Upper lobe of left lung (tissue), 6 donors: ENCODE measurements at places on chromosomes 11 and 22.

DNA sequence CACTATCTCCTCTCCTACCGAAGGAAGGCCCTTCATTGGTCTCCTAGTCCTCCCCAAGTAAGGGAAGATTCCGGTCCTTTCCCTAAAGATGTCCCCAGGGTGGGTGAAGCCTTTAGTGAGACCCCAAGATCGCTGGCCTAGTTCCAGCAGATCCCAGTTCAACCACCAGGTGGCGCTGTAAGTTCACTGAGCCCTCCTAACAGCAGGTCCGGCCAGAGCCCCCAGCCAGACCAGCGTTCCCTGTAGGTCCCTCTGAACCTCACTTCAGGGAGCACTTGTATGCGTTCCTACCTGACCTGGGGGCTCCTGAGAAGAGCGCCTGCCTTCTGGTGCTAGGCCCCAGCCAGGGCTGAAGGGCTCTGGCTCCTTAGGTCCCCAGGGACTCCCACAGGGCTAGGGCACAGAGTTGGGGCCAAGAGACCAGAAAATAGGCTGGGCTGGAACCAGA, 38.1 kb downstream of the LMO1 start:
- DNase-seq, result no peak

DNA sequence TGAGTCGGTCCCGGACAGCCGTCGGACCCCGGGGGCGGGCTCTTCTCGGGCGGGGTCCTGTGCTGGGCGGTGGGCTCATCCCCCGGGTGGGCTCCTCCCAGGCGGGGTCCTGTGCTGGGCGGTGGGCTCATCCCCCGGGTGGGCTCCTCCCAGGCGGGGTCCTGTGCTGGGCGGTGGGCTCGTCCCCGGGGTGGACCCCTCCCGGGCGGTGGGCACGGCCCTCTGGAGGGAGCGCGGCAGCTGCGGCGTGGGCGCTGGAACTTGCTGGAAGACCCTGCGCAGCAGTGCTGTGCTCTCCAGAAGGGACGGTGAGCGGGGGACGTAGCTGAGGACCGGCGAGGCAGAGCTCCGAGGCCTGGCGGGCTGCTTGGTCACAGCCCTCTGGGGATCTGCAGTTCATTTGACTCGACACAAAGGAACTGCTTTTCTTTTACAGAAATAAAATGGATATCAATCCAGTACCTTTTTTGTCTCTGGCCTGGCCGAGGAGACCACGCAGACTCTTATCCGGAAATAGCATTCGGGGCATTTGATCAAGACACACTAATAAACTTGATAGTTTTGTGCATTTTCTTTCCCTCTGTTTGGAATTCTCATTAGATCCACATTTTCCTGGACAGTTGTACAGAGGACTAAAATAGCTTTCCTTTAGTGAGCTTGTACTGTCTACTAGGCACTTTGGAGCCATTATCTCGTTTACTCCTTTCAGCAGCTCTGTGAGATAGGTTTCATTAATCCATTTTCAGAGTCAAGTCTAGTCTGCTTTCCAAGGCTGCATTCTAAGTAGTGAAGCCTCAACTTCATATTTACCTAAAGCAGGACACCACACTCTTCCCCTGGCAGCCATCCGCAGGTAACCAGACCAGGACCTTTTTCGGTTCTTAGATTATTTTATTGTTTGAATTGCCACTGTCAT, 812 bp downstream of the JAM3 start:
- DNase-seq, result no peak

DNA sequence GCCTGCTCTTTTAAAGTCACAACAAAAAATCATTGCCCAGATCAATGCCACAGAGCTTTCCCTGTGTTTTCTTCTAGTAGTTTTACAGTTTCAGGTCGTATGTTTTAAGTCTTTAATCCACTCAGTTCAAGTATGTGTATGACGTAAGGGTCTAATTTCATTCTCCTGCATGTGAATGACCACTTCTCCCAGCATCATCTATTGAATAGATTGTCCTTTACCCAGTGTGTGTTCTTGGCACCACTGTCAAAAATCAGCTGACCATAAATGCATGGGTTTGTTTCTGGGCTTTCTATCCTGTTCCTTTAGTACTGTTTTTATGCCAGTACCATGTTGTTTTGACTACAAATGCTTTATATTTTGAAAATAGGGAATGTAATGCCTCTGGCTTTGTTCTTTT, 28.1 kb downstream of the INTS4 start:
- no peak for DNase-seq

DNA sequence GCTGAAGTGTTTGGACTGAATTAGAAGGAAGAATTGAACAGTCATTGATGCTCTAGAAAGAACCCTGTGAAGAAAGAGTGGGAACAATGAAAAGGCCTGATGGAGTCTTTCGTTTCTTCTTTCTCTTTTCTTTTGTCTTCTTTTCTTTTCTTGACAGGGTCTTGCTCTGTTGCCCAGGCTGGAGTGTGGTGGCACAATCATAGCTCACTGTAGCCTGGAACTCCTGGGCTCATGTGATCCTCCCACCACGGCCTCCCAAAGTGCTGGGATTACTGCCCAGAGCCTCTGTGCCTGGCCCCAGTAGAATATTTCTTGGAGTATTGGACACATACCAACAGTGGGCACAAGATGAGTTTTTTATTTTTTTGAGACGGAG, 1.1 kb downstream of the FEN1 start:
- DNase-seq, result no peak

DNA sequence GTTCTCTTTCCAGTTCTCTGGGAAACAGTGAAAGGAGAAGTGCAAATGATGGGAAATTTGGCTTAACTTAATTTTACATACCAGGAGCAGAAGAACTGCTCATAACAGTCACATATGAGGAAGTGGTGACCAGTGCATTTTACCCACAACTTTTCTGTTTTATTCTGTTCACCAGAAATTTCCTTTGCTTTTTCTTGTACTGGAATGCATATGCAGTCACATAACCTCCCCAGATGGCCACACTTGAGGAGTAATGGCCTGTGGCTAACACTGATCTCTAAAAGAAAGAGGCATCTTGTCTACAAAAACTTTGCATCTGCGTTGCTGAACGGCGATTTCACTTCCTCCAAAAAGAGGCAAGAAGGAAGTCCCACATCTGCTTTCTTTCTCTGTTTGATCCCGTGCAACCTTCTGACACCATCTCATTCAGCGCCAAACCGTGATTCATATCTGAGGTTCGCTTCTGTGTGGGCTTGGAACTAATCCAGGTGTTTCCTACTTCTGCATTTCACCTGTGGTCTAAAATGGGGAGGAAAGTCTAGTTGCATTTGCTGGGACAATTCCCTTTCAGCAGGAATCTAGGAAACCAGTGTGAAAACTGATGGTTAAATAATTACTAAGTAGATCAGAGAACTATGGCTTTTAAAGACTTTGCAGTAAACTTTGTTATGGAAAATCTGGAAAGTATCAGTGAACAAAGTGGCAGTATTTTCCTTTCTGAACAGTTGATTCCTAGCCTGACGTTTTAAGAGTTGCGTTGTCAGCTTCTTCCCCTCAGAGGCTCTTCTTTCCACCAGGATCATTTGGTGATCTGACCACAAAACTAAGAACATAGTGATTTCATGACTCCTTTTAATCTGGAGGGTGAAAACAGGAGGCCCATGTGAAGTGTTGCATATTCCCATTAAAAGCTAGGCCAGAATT, 4.2 kb upstream of the MPEG1 start:
- no peak for DNase-seq

DNA sequence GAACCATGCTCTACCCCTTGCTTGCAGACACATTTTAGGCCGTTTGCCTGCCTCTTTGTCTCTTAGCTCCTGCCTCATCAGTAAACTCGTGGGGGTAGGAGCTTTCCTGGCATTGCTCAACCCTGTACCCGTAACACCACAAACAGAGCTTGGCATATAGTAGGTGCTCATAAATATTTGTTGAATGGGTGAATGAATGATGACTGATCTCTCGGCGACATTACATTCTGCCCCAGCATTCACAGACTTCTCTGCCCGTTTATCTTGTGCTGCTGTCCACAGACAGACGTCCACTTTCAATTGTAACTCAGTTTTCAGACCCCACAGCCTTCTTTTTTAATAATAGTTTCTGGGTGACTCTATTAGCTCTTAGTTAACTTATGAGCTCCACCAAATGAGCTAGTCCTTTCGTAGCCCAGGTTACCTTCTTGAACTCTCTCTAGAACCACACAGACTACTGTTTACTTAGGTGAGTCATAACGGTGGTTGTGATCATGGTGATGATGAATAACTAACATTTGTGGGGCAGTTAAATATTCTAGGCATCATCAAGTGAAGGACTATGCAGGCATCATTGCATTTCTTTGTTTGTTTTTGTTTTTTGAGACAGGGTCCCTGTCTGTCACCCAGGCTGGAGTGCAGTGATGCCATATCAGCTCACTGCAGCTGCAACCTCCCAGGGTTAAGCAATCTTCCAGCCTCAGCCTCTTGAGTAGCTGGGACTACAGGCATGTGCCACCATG, 188.4 kb downstream of the ADAMTS15 start:
- DNase-seq, result no peak

DNA sequence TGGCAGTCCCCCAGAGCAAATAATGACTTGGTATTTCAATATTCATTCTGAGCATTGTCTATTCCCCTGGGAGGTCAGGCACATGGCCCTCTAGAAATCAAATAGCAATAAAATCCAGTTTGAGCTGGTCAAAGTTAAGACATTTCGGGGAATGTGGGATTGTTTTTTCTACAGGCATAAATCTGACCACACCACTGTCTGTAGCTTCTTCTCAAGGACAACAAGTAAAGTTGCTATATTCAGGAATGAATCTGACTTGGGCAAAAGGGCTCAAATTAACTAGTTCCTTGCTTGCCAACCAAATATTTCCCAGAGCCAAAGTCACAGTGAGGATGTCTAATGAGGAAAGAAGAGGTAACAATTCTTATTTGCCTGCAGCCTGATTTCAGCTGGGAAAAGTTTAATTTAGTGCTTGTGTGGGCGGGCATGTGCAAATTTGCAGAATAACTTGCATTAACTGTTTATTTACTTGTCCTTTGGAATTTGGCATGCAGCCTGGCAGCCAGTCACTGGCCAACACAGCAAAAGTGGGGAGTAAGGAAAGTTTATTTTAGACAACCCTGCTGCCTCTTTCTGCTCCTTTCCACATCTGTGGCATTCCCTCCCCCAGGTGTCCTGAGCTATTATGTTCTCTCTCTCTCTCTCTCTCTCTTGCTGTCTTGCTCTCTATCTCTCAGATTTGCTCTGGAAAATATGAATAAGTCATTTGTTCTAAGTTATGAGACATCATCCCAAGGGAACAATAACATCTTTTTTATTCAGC, 51.2 kb upstream of the ARHGAP20 start:
- DNase-seq, result no peak

DNA sequence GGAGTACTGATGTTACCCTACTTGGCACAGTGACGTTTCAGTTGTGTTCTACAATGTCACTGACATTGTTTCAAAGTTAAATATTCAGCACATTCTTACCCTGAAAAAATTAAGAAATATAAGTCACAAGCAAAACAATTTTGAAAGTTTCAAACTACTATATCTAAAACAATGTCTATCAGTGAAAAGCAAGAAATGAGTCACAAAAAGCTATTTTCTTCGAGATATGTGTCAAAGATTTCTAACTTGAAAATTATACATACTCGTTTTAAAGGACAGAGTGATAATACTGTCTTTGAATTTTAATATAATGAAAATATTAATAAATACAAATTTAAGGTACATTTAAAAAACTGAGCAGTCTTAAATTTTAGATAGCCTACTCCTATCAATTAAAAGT, 42.9 kb downstream of the RDX start:
- DNase-seq, result no peak

- no peak for DNase-seq
Observed at GRCh38 chr11:78350091-78350645, 67.5 kb downstream of the GAB2 start.

DNA sequence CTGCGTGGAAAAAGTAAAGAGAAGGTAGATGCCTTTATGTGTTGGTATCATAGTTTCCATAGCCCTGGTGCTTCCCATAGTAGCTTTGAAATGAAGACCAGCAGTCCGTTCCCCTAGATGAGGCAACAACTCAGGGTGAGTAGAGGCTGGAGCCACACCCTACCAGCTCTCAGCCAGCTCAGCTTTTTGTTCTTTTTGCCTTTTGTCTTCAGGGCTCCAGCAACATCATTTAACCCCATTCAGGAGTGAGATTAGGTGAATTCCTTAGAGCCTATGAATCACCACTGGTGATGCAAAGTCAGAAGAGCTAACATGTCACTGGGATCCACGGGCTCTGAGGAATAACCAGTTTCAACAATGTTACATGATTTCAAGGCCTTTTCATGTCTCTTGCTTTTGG, 14.0 kb upstream of the SESN3 start:
- no peak for DNase-seq

DNA sequence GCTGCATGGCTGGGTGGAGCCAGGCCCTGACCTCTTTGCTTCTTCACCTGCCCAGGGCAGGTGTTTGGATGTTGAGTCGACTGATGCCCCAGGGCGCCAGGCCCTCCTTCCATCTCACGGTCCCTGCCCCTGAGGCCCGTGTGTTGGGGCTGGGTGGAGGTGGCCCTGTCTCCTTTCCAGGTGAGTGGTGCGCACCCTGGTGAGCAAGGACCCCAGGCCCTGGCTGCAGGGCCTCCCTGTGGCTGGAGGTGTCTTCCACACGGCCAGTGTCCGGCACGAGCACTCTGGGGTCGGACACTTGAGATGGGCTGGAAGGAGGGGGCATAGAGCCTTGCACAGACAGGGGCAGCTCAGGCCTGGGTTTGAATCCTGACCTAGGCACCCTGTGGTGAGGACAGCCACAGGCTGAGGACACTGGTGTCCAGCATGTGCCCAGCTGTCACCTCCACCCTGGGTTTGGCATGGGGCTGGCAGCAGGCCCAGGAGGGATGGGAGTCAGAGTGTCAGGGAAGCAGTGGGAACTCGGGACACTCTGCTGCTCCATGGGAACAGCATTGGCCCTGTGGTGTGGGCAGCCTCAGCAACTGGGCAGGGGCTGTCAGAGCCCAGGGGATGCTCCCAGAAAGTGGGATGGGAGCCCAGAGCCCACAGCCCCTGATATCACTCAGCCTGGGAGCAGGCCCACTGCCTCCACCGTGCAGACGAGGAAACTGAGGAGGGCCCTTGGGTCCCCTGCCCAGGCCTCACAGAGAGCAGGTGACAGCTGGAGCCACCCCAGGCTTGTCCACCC, 37.1 kb upstream of the CCDC188 start:
- no peak for DNase-seq

GRCh38 chr22:38346506-38346905, 29.3 kb upstream of the CSNK1E start:
- DNase-seq, result no peak
